Breast epithelium (tissue), 4 donors: ENCODE measurements at places on chromosomes 3 and 15. TPM values are rescaled to one million over a fixed set of nuclear protein-coding genes. Genes with fewer than 3 reads are reported as not detected.
A peak's percentile ranks its signal among the peaks of the same experiment; 100 is the strongest.

EXD1 gene
- not detected for total RNA-seq

GRCh38 chr3:58025837-58026569 lies 17.8 kb downstream of the FLNB start:
- H3K4me3 ChIP-seq = no peak overlapping the region
- no peaks in the 10 kb centered on the region for H3K27me3 ChIP-seq
- no peaks in the 10 kb centered on the region for H3K36me3 ChIP-seq

GRCh38 chr3:45565342-45565741 lies 29.2 kb upstream of the LIMD1 start:
- no peak overlapping the region for H3K4me3 ChIP-seq
- H3K36me3 ChIP-seq = no peaks in the 10 kb centered on the region
- H3K27me3 ChIP-seq = no peaks in the 10 kb centered on the region
- H3K4me1 ChIP-seq = peaks cover 4% of the 10 kb centered on the region

GRCh38 chr3:161556533-161556932 lies 59.9 kb downstream of the OTOL1 start:
- H3K27me3 ChIP-seq = no peaks in the 10 kb centered on the region
- no peaks in the 10 kb centered on the region for H3K4me1 ChIP-seq
- DNase-seq = no peak
- H3K36me3 ChIP-seq = no peaks in the 10 kb centered on the region
- no peak overlapping the region for H3K27ac ChIP-seq

GRCh38 chr3:132916096-132916495 lies 122.1 kb upstream of the TMEM108 start:
- no peaks in the 10 kb centered on the region for H3K36me3 ChIP-seq
- H3K27me3 ChIP-seq = no peaks in the 10 kb centered on the region
- H3K4me3 ChIP-seq = no peak overlapping the region
- H3K4me1 ChIP-seq = no peaks in the 10 kb centered on the region
- no peak for DNase-seq
- no peak overlapping the region for H3K27ac ChIP-seq

GRCh38 chr3:5184499-5184898 lies 3.0 kb upstream of the EDEM1 start:
- H3K27ac ChIP-seq = no peak overlapping the region
- no peaks in the 10 kb centered on the region for H3K27me3 ChIP-seq
- no peaks in the 10 kb centered on the region for H3K4me1 ChIP-seq
- no peak overlapping the region for H3K4me3 ChIP-seq
- no peak for DNase-seq

CISH gene
- total RNA-seq = 5.4 TPM

- no peaks in the 10 kb centered on the region for H3K27me3 ChIP-seq
- no peak for DNase-seq
- H3K27ac ChIP-seq = no peak overlapping the region
Observed at GRCh38 chr3:57166660-57167059, 1.5 kb upstream of the IL17RD start.

DNA sequence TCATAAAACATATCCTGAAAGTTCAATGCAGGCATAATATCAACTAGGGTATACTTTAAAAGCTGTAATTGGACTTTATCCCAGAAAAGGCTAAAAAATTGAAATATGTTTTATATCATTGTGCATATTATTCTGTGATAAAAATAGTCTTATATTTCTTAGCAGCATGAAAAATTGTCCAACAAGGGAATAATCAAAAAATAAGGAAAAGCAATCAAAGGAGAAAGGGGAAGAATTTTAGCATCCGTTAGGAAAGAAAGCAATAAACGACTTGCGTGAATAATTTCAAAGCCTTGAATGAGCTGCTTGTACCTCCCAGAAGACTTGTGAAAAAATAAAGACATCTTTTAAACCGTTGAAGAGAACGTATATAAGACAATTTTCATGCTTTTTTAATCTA lies 1369.8 kb upstream of the GBE1 start:
- H3K27me3 ChIP-seq = no peaks in the 10 kb centered on the region
- no peaks in the 10 kb centered on the region for H3K36me3 ChIP-seq
- no peak for DNase-seq
- H3K4me3 ChIP-seq = no peak overlapping the region
- H3K4me1 ChIP-seq = no peaks in the 10 kb centered on the region
- no peak overlapping the region for H3K27ac ChIP-seq

GRCh38 chr3:157029365-157029790 lies 130.6 kb downstream of the CCNL1 start:
- no peaks in the 10 kb centered on the region for H3K36me3 ChIP-seq
- H3K27me3 ChIP-seq = no peaks in the 10 kb centered on the region
- no peak overlapping the region for H3K4me3 ChIP-seq
- H3K4me1 ChIP-seq = no peaks in the 10 kb centered on the region
- DNase-seq = no peak

- H3K27ac ChIP-seq = no peak overlapping the region
- no peaks in the 10 kb centered on the region for H3K36me3 ChIP-seq
- no peaks in the 10 kb centered on the region for H3K27me3 ChIP-seq
- no peak overlapping the region for H3K4me3 ChIP-seq
- no peaks in the 10 kb centered on the region for H3K4me1 ChIP-seq
Observed at GRCh38 chr15:59764775-59765174, 75.7 kb upstream of the BNIP2 start.

GRCh38 chr15:93943586-93943985 lies 287.8 kb upstream of the MCTP2 start:
- H3K4me3 ChIP-seq = no peak overlapping the region
- H3K27ac ChIP-seq = no peak overlapping the region
- DNase-seq = no peak
- H3K36me3 ChIP-seq = no peaks in the 10 kb centered on the region
- no peaks in the 10 kb centered on the region for H3K27me3 ChIP-seq

FAM174B gene
- 20.6 TPM for total RNA-seq

PRR20G gene
- not detected for total RNA-seq

GRCh38 chr3:51269466-51269865 lies 115.6 kb upstream of the MANF start:
- no peaks in the 10 kb centered on the region for H3K4me1 ChIP-seq
- H3K27me3 ChIP-seq = no peaks in the 10 kb centered on the region
- no peak overlapping the region for H3K4me3 ChIP-seq
- no peaks in the 10 kb centered on the region for H3K36me3 ChIP-seq
- no peak overlapping the region for H3K27ac ChIP-seq

ATP13A5 gene
- 2.3 TPM for total RNA-seq

CLRN1 gene
- not detected for total RNA-seq

- no peaks in the 10 kb centered on the region for H3K27me3 ChIP-seq
- DNase-seq = no peak
- H3K4me1 ChIP-seq = no peaks in the 10 kb centered on the region
Observed at GRCh38 chr3:14836049-14836468, 17.3 kb downstream of the FGD5 start.

DNA sequence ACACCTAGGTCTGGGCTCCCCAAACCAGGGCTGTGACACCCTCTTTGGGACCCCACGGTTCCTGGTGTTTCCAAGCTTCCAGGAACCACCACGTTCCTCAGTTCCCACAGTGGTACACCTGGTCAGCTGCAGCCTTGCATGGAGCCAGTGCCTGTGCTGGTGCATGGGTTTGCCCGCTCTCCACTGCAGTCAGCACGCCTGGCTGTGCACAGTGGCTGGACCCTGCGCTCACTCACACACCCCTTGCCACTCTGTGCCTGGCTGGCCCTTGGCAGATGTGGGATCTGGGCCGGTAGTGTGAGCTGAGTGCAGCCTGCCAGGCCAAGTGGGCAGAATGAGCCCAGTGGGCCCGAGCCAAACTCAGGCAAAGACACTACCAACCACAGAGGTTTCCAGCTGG lies 48.8 kb downstream of the TCAIM start:
- no peaks in the 10 kb centered on the region for H3K27me3 ChIP-seq
- H3K36me3 ChIP-seq = no peaks in the 10 kb centered on the region
- no peak for DNase-seq
- H3K4me1 ChIP-seq = no peaks in the 10 kb centered on the region
- H3K27ac ChIP-seq = no peak overlapping the region
- no peak overlapping the region for H3K4me3 ChIP-seq

- H3K36me3 ChIP-seq = no peaks in the 10 kb centered on the region
- no peaks in the 10 kb centered on the region for H3K4me1 ChIP-seq
- no peak overlapping the region for H3K4me3 ChIP-seq
- H3K27me3 ChIP-seq = no peaks in the 10 kb centered on the region
- no peak for DNase-seq
Observed at GRCh38 chr3:32447865-32448400, 54.7 kb downstream of the CMTM6 start.

DNA sequence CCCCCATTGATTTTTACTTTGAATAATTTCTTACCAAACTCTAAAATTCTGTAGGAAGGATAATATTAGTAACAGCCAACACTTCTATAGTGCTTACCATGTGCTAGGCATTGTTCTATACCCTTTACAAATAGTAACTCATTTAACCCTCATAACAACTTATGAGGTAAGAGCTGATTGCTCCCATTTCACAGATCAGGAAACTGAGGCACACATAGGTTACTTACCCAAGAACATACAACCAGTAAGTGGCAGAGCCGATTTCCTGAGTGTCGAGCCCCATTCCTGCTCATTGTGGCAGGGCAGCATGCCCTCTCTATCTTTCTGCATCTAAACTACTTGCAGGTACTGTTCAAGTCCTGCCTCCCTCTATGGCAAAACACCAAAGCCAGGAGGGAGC lies 9.0 kb downstream of the CCDC32 start:
- H3K27me3 ChIP-seq = no peaks in the 10 kb centered on the region
- no peak overlapping the region for H3K4me3 ChIP-seq
- H3K4me1 ChIP-seq = no peaks in the 10 kb centered on the region

DNA sequence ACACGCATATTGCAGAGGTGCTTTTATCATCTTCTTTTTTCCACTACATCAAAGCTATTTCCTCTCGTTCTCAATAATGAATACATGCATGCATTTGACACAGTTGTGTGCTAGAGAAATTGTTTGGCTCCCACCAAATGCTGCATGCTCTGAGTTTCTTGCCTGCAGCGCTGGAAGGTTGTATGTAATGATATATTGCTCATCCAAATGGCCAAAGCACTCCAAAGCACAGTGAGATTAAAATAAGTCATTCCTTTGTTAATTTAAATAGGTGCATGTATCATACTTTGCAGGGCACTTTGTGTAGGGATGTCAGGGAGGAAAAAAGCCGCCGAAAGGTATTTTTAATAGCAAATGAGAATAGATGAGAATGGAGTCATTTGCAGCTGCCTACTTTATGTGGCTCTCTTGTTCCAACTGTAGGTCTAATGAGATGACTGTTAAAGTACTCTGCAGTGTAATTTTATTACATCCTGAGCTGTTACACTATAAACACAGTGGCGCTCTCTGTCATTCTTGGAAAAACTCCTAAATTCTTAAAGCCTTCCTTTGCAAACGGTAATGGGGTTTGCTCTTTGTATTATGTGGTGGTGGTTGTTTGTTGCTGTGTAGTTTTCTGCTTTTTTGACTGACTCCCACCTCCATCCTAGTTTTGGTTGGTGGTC lies 56.9 kb upstream of the SKOR1 start:
- no peak overlapping the region for H3K27ac ChIP-seq
- no peaks in the 10 kb centered on the region for H3K4me1 ChIP-seq
- H3K36me3 ChIP-seq = no peaks in the 10 kb centered on the region
- H3K27me3 ChIP-seq = no peaks in the 10 kb centered on the region

DNA sequence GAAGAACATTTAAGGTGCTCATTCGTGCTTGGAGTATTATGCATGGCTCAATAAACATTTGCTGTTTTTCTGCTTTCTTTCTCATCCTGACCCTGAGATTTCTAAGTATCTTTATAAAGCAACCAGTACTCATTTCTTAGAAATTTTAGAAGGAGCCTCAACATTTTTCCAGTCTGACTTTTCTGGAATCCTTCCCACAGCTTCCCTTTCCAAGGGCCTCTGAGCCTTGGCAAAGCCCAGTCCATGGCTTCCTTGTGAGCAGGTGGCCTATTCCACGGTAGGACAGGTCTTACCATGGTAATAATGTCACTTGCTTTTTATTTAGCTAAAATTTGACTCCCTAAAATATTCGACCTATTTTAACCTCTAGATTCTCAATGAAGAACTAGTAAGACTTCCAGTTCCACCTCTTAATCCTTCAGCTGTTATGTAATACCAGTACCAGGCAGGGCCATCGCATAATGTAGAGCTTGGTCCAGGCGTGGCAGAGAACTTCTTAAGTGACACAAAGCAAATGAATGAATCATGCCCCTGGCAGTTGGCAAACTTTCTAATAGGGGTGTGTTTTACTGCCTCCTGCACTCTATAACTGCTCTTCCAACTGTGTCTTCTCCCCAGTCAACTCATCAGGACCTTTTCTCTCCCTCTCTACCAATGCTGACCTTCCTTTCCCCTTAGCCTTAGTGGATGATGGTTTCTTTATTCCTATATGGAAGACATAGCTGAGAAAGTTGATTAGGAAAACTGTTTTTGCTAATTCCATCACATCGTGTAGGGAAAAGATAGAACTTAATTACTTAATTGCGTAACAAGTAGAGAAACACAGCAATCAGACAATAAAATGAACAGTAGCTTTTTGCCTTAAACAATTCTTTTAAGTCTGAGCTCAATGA lies 894 bp upstream of the TM4SF4 start:
- DNase-seq = peak; percentile 78
- H3K27ac ChIP-seq = peak overlapping the region; percentile 71
- no peaks in the 10 kb centered on the region for H3K36me3 ChIP-seq
- no peaks in the 10 kb centered on the region for H3K27me3 ChIP-seq

SLC2A2 gene
- total RNA-seq = not detected

DNA sequence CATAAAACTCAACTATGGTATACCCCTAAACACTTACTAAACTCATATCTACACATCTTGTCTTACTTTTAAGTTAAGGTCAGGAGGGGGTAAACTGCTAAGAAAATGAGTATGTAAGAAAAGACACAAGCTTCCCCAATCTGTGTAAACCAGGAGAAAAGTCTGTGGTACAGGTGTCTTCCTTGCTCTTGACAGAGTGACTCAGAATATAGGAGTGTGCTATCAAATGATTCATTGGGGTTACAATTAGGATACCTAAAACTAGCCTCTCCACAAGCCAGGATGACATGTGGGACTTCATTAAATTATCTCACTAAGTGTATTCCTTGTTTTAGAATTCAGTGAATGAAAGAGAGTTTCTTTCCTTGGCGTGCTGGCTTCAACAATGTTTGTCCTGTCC lies 274.8 kb downstream of the BBX start:
- H3K36me3 ChIP-seq = peaks cover 13% of the 10 kb centered on the region
- H3K4me1 ChIP-seq = no peaks in the 10 kb centered on the region
- no peak overlapping the region for H3K27ac ChIP-seq
- no peaks in the 10 kb centered on the region for H3K27me3 ChIP-seq
- H3K4me3 ChIP-seq = no peak overlapping the region

CHRM5 gene
- not detected for total RNA-seq

- H3K27me3 ChIP-seq = no peaks in the 10 kb centered on the region
- H3K27ac ChIP-seq = peak overlapping the region; percentile 77
- H3K4me3 ChIP-seq = no peak overlapping the region
- H3K4me1 ChIP-seq = peaks cover 20% of the 10 kb centered on the region
- no peaks in the 10 kb centered on the region for H3K36me3 ChIP-seq
- DNase-seq = no peak
Observed at GRCh38 chr3:58041826-58042324, 33.7 kb downstream of the FLNB start.

DNA sequence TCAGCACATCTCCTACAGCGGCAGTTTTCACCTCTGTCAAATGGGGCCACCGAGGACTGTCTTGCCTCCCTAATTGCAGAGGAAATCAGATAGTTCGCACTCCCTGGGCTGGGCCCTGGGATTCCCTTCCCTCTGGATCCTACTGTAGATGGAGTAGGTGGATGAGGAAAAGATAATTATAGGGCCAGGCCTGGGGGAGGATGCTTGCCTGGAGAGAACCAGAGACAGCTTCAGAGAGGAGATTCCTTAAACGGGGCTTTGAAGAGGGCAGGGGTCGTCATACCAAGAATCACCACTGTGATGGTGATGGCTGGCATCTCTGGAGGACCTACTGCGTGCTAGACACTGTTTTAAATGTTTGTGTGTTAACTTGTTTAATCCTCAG lies 50.8 kb upstream of the SLC6A6 start:
- no peaks in the 10 kb centered on the region for H3K27me3 ChIP-seq
- H3K27ac ChIP-seq = no peak overlapping the region
- H3K4me3 ChIP-seq = no peak overlapping the region
- no peaks in the 10 kb centered on the region for H3K36me3 ChIP-seq
- no peak for DNase-seq
- H3K4me1 ChIP-seq = no peaks in the 10 kb centered on the region
